Esophagus squamous epithelium (tissue), 5 donors: ENCODE measurements at places on chromosomes 5 and 9.

- DNase-seq = no peak
Observed at GRCh38 chr5:59119480-59119879, 536.6 kb downstream of the RAB3C start.

DNA sequence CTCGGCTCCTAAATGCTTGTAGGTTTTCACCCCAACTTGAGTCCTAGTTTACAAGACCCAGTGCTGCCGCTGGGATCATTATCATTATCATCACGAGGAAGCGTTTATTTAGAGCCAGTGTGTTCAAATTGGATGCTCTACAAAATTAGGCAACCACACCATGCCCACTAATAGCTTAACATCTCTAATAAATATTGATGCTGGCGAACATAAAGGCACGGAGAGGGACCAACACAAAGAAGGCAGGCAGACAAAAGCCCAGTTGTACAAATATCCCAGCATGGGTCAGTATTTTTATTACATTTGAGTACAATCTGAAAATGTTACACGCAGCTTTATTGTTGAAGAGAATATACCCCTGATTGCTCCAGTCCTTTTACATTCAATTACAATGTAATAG, 4.7 kb downstream of the CFAP77 start:
- no peak for DNase-seq

GRCh38 chr5:75510417-75510835, 1.0 kb downstream of the CERT1 start:
- DNase-seq = no peak

DNA sequence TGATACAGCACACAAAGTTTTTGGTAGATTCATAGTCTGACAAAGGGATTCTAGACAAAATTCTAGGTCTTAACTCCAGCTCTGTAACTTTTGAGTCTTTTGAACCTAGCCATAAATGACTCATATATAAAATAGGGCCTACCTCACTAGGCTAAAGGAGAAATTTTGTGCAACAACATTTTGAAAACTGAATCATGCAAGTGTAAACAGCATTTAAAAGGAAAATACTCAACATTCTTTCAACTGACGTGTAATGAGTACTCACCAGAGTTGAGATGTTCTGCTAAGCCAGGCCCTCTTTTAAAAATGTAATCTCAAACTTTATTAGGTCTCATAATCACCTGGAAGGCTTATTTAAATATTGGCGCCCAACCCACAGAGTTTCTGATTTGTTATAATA, 113.2 kb downstream of the STK32A start:
- no peak for DNase-seq

GRCh38 chr5:150065346-150065745, 21.0 kb downstream of the CSF1R start:
- DNase-seq = no peak

DNA sequence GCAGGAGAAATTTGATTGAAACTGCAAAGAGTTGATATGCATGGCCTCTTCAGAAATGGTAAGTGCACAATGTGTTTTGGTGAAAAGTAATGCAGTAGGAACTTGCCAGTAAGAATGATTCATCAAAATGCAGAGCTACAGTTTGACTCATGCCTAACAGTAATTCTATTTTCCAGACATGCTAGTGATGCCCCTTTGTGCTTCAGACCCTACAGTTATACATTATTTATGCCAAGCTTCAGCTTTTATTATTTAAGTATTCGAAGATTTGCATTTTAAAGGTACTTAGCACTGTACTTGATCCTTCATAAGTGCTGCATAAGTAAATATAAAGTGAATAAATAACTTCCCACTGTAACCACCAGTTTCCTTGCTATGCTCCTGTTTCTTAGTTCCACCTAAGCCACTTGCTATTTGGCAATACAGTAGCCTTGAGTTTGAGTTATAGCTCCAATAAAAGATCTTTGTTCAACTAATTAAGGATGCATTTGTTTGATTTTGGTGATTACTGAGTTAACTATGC, 3.6 kb upstream of the SPATA31E1 start:
- no peak for DNase-seq
